ENCODE measurements at places on chromosomes 2 and 18.

DNA sequence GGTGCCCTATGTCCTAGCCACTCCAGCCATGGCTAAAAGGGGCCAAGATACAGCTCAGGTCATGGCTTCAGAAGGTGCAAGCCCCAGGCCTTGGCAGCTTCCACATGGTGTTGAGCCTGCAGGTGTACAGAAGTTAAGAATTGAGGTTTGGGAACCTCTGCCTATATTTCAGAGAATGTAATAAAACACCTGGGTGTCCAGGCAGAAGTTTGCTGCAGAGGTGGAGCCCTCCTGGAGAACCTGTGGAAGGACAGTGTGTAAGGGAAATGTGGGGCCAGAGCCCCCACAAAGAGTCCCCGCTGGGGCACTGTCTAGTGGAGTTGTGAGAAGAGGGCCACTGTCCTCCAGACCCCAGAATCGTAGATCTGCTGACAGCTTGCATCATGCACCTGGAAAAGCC is 74.1 kb downstream of the SMIM21 start:
- no peak for DNase-seq
- no peak overlapping the region for H3K4me3 ChIP-seq
- no peaks in the 10 kb centered on the region for H3K27me3 ChIP-seq

- no peaks in the 10 kb centered on the region for H3K36me3 ChIP-seq
- DNase-seq, result no peak
- H3K27me3 ChIP-seq, result peaks cover 13% of the 10 kb centered on the region
These were observed 207.4 kb downstream of the TMEM247 start for GRCh38 chr2:46686811-46687210.

DNA sequence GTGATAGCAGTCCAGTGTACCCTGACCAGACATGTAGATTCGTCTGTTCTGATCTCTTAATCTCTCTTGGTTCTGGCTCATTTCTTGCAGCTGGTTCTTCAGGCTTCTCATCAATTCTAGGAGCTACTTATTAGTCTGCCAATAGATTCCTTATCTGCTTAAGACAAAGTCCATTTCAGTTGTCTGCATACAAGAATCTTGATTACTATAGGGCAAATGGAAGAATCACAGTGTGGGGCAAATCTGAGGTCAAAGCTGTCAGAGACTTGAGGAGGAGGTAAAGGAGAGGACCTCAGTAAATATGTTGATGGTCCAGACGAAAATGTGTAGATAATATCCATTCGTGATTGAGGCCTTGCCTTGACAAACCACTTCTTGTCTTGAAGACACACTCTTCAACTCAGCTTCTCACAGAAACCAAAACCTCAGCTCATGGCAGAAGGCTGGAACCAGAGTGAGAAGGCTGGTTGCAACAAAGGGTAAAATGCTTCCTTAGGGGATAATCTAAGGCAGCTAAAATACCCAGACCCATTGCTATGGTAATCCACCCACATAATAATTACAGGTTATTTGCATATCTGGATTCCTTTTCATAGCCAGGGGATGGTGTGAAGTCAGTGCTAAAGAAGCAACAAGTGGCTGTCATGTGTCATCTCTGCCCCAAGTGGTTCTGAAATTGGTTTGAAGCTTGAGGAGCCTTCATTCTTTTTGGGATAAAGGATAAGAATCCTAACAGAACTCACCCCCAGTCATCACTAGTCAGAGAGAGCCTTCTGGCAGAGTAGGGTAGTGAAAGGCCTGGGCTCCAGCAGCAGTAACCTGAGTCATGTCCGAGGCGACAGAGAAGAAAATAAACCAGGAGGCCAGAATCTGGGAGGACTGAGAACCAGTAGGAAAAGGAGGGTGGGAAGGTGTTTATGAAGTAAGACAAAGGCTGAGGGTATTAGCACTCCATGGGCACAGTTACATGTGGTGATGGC is 29.2 kb upstream of the PELI1 start:
- H3K4me3 ChIP-seq, result no peak overlapping the region
- H3K4me1 ChIP-seq, result no peaks in the 10 kb centered on the region
- no peaks in the 10 kb centered on the region for H3K36me3 ChIP-seq
- peaks cover 6% of the 10 kb centered on the region for H3K27me3 ChIP-seq
- no peak overlapping the region for H3K27ac ChIP-seq

- H3K4me3 ChIP-seq, result no peak overlapping the region
- H3K27ac ChIP-seq, result no peak overlapping the region
- H3K36me3 ChIP-seq, result peaks cover 20% of the 10 kb centered on the region
- H3K4me1 ChIP-seq, result no peaks in the 10 kb centered on the region
These were observed 33.0 kb downstream of the ITGB1BP1 start for GRCh38 chr2:9390151-9390850.

GRCh38 chr2:105584435-105585010 is 160.2 kb upstream of the NCK2 start:
- H3K36me3 ChIP-seq, result no peaks in the 10 kb centered on the region
- DNase-seq, result no peak
- H3K4me3 ChIP-seq, result no peak overlapping the region

DNA sequence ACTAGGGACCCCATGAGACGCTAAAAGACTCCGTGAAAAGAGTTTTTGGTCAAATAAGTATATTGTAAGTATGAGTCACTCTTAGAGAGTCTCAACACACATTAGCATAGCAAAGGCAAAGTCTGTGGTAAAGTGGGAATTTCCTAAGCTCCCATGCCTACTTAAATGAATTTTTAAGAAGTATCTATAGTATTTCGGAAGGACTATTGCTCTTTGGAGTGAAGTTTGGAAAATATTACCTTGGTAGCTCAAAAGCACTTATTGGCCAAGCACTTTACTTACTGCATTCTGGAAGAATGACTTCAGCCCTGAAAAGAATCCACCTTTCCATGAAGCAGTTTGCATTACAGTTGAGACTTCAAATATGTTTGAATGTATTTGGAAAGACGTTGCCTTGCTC is 57.1 kb downstream of the CAVIN2 start:
- no peak overlapping the region for H3K4me3 ChIP-seq
- H3K4me1 ChIP-seq, result no peaks in the 10 kb centered on the region
- no peak overlapping the region for H3K27ac ChIP-seq
- DNase-seq, result no peak
- H3K36me3 ChIP-seq, result no peaks in the 10 kb centered on the region
